Psoas muscle (tissue), 8 donors: ENCODE measurements at places on chromosomes 2 and 18. TPM values are rescaled to one million over a fixed set of nuclear protein-coding genes. Genes with fewer than 3 reads are reported as not detected.

GRCh38 chr2:202847693-202848524, 23.7 kb downstream of the ICA1L start:
- DNase-seq: no peak

GRCh38 chr2:20415511-20415918, 31.4 kb upstream of the RHOB start:
- DNase-seq: no peak

DNA sequence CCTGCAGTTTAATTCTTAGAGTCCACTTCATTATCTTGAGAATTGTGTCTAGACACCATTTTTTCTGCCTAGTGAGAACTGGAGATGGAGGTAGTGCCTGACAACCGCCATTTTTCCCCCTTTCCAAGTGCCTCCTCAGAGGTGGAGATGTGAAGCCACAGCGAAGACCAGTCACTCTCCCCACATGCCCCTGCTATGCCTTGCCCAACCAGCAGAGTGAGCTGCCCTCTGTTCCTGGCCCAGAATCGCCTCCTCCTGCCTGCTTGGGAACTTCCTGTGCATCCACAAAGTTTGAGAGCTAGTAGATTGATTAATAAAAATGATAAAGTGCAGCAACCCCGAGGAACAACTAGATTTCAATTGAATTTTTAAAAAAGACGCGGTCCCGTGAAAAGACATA, 123.3 kb downstream of the CLIP4 start:
- no peak for DNase-seq

DNA sequence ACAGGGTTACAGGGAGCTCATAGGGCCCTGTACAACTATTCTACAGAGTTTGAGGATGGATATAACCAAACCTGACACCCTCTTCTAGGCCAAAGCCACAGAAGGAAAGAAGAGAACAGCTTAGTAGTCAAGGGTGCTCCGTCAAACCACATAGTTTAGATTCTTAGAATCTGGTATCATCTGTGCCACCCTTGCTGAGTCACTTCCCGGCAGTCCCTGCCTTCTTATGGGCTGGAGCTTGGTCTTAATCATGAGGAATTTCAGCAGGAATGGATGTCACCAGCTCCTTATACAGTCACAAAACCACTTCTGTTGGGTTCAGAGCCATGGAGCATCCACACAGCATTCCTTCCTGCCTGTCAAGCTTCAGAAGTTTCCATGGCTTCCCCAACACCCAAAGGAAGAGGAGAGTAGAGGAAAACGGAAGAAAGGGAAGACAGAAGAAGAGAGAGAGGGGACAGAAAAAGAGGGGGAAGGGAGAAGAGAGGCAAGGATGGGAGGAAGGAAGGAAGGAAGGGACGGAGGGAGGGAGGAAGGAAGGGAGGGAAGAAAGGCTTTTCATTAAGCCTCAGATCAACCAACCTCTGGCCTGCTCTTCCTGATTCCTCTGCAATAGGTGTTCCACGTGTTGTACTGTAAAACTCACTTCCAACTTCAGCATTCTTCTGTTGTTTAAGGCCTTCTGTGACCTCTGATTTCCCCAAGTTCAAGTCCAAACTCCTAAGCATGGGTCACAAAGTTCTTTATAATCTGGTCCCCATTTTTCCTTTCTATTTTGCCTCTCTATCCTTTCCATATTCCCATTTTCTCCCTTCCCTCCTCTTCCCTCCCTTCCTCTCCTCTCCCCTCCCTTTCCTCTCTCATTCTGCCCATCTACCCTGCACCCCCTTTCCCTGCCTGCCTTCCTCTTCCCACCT, 246.1 kb upstream of the TNP1 start:
- DNase-seq: no peak

DNA sequence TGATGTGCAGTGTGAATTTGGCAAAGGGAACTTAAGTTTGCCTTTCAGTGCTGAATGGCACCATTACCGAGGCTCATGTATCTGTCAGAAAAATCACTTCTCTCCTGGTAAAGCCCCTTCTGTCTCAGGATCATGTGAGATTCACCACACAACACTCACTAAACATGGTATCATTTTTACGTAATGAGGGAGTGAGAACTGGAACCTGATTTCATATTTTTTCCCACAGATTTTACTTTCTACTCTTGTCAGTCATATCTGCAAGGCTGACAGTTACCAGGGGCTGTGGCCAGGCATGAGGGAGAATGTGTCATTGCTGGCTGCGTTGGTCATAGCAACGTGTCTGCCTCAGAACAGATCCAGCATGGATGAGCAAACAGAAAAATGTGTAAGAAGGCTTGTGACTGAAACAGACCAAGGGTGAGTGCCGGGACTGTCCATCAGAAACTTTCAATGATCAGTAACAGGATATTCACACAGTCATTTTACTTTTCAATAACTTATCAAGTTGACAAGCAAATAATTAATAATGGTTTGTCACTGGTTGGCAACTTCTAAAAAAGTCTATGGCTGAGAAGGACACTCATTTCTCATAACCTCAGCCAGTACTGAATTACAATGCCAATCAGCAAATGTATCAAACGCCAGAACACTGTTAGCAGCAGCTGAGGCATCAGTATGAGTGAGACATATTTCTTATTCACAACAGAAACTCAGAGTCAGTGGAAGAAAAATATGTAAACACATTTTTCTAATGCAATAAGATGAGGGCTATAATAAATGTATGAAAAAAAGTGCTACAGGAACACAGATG, 100.5 kb downstream of the CDC42EP3 start:
- peak; percentile 60 for DNase-seq

GRCh38 chr2:88517759-88518201, 65.3 kb upstream of the FOXI3 start:
- no peak for DNase-seq

- DNase-seq: no peak
Observed at GRCh38 chr2:113376913-113377445, 60.5 kb upstream of the ZNG1B start.

- DNase-seq: no peak
Observed at GRCh38 chr18:39464006-39464405, 1898.4 kb upstream of the CELF4 start.

DNA sequence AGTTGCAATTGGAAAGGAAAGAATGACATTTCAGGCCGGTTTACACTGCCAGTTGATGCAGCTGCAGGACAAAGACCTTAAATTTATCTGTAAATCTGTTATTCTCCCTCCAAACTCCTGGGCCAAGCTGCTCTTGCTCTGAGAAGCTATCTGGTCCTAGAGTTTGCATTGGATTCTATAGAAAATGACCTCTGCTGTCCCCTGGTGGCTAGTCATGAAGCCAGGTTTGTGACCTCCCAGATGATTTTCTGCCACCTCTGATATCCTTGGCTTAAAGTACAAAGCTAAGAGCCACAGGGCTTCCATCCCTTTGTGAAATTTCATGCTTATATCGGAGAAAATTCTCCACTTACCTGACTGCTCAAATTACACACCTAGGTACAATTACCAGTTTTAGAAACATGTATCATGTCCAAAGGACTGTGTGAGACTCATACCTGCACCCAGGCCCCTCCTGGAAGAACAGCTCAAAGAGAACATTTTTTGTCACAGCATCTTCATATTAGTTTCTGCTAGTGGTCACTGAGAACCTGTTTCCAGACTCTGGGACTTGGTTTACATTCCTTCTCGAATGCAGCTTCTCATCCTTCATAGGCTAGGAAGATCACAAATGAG, 28.9 kb upstream of the IER3IP1 start:
- DNase-seq: no peak

GRCh38 chr2:101728865-101729264, 31.4 kb downstream of the MAP4K4 start:
- DNase-seq: no peak

- no peak for DNase-seq
Observed at GRCh38 chr2:229910832-229911412, 10.9 kb downstream of the TRIP12 start.

GRCh38 chr2:172109256-172109987, 6.7 kb upstream of the DLX2 start:
- DNase-seq: no peak

GRCh38 chr2:67669168-67669567, 272.0 kb downstream of the ETAA1 start:
- DNase-seq: no peak

DNA sequence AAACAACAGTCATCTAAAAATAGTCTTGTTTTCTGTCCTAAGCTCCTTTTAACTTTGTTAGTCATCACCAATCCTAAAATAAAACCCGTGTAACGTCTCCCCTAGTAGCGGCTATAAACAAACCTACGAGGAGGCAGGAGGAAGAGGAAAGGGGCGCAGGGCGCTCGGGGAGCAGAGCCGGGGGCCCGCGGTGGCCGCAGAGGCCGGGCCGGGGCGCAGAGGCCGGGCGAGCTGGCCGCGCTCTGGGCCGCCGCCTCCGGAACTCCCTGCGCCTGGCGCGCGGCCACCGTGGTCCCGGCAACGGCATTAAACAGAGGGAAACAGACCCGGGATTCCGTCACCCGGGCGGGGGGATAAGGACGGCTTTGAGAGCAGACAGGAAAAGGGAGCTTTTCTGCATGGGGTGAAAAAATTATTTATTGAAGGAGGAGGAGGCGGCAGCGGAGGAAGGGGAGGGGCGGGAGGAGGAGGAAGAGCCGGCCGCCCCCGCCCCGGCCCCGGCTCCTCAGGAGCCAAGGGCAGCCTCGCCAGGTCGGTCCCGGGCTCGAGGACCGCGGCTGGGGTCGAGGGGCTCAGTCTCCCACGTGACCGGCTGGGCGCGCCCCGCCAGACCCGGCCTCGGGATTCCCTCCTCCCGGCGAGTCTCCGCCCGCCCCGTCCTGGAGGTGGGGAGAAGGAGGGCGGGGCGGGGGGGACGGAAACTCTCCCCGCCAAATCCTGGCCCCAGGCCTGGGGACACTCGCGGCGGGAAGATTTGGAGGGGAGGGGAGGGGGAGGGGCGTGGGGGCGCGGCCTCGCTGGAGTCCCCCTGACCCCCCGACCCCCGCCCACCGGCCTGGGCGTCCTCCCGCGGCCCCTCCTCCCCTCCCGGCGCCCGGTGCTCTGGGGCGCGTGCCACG, 1.8 kb upstream of the NFATC1 start:
- DNase-seq: peak; percentile 93

DNA sequence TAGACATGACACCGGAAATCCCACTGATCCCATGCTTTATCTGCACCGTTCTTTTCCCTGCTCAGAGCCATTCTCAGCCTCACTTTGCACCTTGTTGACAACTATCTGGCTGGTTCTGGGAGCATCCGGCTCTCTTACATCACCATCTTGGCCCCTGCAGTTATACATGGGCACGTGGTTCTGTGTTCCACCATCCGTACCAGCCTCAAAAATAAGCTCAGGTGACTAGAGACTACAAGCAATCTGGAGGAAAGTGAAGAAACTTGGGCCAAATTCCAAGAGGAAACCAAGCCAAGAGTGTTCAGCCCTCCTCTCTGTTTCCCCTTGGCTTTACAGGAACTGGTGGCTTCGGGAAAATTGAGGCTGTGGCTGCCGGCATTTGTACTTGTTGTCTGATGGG, 244.6 kb upstream of the ACVR2A start:
- DNase-seq: no peak

- no peak for DNase-seq
Observed at GRCh38 chr2:240170354-240170735, 29.9 kb upstream of the OTOS start.

DNA sequence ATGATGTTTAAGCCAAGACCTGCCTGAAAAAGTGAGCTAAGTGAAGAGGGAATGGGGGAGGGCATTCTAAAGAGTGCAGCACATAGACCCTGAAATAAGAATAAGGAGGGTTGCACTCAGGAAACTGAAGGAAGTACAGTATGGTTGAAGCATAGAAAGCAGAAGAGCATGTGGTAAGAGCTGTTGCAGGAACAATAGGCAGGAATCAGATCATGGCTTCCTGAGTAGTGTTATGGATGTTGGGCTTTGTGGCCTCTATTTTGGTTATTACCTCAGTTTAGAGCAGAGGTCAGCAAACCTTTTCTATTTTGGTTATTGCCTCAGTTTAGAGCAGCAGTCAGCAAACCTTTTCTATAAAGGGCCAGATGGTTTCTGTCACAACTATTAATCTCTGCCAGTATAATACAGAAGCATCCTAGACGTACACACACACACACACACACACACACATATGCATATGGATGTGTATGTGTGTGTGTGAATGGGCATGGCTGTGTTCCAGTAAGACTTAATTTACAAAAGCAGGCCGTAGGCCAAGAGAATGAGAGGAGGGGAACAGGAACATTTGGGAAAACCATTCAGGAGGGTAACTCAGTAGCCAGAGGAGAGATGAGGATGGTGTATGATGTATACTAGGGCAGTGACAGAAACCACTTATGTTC, 91.1 kb upstream of the MYO3B start:
- no peak for DNase-seq

- no peak for DNase-seq
Observed at GRCh38 chr2:200616656-200617055, 30.8 kb downstream of the AOX1 start.

GRCh38 chr2:196977507-196977906, 51.0 kb upstream of the PGAP1 start:
- DNase-seq: no peak

DNA sequence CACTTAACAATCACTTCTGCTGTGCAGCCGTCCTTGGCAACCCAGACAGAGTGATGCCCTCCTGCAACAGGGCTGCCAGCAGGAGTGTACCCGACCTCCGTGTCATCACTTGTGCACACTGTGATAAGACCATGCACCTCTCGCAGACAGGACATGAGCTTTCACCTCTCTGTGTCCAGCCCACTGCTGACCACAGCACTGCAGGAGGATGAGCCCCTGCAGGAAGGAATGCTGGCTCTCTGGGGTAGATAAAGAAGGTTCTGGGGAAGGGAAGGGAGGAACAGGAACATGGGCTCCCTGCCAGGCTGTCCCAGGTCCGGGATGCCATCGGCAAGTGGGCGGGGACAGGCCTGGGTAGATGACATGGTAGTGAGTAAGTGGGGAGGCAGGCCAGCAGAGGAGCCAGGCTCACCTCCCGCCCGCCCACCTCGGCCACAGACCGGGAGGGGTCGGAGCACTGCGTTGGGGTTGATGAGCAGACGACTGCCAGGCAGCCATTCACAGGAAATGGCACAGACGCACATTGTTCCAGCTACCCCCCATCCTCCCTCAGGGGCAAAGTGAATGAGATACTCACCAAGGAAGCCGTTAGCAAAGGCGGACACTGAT, 18.6 kb upstream of the COL6A3 start:
- DNase-seq: no peak

The SP5 gene
- total RNA-seq: 0.11 TPM

The SP140L gene
- total RNA-seq: 3.7 TPM

The SERPINB4 gene
- not detected for total RNA-seq

The ITPRIPL1 gene
- 0.42 TPM for total RNA-seq

The FAM237A gene
- not detected for total RNA-seq

The ZNF804A gene
- total RNA-seq: not detected

The RAB17 gene
- 1.3 TPM for total RNA-seq

The GPR75 gene
- total RNA-seq: 1.3 TPM

The SLC35F5 gene
- total RNA-seq: 45.7 TPM

The PLB1 gene
- total RNA-seq: 1.8 TPM

The INSIG2 gene
- total RNA-seq: 7.5 TPM

The RAB11FIP5 gene
- total RNA-seq: 20.9 TPM
